ENCODE measurements at places on chromosomes 2 and 18.

GRCh38 chr2:80008596-80008995, 296.0 kb downstream of the LRRTM1 start:
- DNase-seq, result no peak

- DNase-seq, result no peak
Observed at GRCh38 chr2:1748741-1749488, 4.6 kb upstream of the PXDN start.

DNA sequence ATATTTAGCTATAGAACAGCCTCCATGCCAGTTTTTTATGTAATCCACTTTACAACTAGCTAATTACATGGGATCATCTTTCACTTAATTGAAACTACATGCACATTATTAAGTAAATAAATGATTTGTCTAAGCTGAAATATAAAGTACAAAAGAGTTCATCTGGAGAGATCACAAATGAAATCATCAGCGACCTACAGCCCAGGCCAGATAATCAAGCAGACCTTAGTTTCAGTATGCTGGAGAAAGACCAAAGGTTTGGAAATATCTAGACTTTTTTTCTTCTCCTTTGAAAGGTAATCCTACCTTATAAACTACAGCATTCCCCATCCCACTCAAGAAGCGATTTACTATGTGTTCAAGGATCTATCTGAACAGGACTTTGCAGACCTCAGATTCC, 26.5 kb downstream of the FIGN start:
- no peak for DNase-seq

DNA sequence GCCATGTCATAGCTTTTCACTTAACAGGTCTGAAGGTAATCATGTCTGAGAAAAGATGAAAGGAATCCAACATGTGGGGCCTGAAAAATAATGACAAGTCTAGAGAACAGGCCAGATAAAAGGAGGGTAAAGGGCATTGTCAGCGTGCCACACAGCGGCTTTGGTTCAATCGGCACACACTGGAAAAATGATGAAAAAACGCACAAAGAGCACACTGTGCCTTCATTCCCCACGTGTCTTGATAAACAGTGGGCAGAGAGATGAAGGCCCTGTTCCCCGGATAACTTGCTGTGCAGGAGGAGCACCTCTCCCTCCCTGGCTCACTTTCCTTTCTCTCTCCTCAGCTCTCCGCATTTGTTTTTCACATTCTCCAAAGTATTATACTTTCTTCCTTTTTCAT, 766.3 kb downstream of the TDRD15 start:
- DNase-seq, result no peak
